Heart right ventricle (tissue), 16 donors: ENCODE measurements at places on chromosomes 12 and 14.

DNA sequence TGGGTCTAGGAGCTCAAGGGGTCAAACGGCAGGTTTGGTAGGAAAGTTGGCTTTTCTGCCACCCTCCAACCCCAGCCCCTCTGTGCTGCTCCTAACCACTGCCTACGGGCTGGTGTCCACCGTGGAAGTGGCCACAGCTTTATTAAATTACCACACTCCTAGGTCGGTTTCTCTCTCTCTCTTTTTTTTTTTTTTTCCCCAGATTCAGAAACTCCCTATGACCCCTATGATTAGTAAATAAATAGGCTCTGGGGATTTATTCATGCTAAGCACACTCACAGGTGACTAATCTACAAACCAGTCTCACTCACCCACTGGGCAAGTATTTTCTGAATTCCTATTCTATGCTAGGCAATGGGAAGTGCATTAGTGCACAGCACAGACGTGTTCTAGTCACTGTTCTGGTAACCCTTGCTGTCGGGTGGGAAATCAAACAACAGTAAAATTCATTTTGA is 8.7 kb upstream of the DDX47 start:
- peaks cover 13% of the 10 kb centered on the region for H3K4me1 ChIP-seq
- no peak overlapping the region for H3K27ac ChIP-seq
- H3K36me3 ChIP-seq: no peaks in the 10 kb centered on the region
- no peaks in the 10 kb centered on the region for H3K27me3 ChIP-seq
- DNase-seq: no peak
- H3K4me3 ChIP-seq: no peak overlapping the region

- H3K27me3 ChIP-seq: no peaks in the 10 kb centered on the region
- no peaks in the 10 kb centered on the region for H3K36me3 ChIP-seq
- DNase-seq: no peak
- H3K27ac ChIP-seq: no peak overlapping the region
Measured at GRCh38 chr12:127625176-127625771, 641.7 kb upstream of the TMEM132C start.

DNA sequence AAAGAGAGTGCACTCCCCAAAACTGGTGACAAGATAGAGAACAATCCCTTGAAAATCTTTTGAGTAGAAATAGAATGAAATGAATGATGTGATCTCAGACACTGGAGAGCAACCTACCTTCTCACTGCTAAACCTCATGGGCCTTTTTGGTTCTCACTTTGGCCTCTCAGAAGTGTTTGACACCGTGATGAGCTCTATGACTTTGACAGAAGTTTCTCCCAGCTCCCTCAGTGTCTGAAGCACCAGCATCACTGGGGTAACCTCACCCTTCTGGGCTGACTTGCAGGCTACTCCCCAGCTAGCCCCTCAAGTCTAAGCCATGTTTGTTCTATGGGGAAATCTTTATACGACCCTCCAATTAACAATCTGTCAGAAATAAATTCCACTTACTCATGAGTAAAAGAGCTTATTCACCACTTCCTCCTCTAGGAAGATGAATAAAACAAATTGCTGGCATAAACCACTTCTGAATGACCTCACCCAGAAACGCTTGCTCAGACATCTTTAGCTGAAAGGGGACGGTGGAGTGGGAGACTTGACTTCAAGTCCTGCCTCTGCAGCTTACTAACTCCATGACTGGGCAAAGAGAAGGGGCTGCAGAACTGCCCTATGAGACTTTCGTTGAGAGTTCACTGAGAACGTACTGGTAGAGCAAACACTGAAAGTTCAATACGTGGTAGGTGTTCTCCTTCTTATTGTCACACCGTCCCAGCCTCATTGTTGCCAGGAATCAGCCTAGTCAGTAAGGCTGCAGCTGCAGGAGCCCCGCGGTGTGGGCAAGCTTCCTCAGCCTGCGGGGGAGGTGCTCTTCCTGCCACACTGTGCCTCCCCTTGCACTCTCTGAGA is 46.5 kb downstream of the ST8SIA1 start:
- no peak for DNase-seq
- H3K4me1 ChIP-seq: peaks cover 3% of the 10 kb centered on the region
- H3K27me3 ChIP-seq: no peaks in the 10 kb centered on the region
- no peak overlapping the region for H3K4me3 ChIP-seq

DNA sequence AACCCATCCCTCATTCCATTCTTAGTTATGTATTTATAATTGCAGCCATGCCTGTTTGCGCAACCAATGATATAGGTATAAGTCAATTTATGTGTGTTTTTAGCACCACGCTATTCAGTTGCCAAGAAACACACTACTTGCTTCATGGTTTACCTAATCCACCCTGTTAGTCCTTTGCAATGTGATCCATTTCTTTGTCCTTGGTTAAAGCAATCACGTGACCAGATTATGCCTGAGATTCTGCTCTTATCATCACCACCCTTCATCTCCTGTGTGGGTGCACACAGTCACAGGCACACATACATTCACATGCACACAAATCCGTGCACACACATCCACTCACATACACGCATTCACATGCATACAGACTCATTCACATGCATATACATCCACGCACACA is 52.3 kb upstream of the KCNA5 start:
- no peaks in the 10 kb centered on the region for H3K4me1 ChIP-seq
- DNase-seq: no peak
- H3K36me3 ChIP-seq: no peaks in the 10 kb centered on the region
- no peak overlapping the region for H3K27ac ChIP-seq

DNA sequence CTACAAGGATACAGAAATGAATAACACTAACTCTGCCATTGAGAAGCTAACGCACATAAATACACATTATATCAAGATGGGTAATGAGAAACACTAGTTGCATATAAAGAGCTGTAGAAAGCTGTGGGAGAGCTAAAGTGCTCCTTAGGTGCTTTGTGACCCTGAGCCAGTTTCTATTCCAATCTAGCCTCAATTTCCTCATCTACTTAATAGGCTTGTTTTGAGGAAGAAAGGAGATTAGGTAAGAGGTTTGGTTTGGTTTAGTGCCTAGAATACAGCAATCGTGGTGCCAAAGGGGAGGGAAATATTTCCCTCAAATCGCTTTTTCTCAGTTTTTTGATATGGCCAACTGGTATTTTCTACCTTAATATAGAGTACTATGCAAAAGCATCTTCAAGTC is 994 bp downstream of the SRP54 start:
- no peaks in the 10 kb centered on the region for H3K36me3 ChIP-seq
- no peak for DNase-seq
- H3K27me3 ChIP-seq: no peaks in the 10 kb centered on the region
- H3K4me1 ChIP-seq: peaks cover 56% of the 10 kb centered on the region
- H3K4me3 ChIP-seq: peak overlapping the region; percentile 80

GRCh38 chr12:95571369-95571768 is 20.1 kb upstream of the USP44 start:
- H3K4me3 ChIP-seq: no peak overlapping the region
- H3K4me1 ChIP-seq: no peaks in the 10 kb centered on the region
- no peak overlapping the region for H3K27ac ChIP-seq
- DNase-seq: no peak

DNA sequence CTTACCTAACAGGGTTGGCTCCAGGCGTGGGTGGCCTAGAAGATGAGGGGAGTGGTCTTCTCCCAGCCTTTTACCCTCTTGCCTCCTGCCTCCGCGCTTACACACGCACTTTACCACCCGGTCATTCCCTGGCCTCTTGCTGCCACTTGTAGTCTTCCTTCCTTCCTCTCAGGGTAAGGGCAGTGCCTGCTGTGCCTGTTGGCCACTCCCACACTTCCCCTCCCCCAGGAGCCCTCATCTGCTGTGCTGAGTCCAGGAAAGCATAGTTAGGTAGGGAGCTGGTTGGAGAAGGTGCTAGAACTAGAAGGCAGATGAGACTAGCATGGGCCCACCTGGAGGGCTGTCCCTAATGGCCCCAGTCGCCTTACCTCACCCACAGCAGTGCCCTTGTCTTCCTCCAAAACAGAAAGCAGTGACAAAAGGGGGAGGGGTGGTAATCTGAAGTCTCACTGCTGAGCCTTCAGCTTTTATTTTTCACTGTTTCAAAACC is 54.3 kb upstream of the SRSF5 start:
- no peak overlapping the region for H3K4me3 ChIP-seq
- peak; percentile 62 for DNase-seq
- peaks cover 45% of the 10 kb centered on the region for H3K4me1 ChIP-seq
- H3K27ac ChIP-seq: peak overlapping the region; percentile 75
- no peaks in the 10 kb centered on the region for H3K36me3 ChIP-seq
